ENCODE measurements at places on chromosomes 12 and 14.
A peak's percentile ranks its signal among the peaks of the same experiment; 100 is the strongest.

- no peak for DNase-seq
These were observed 29.7 kb downstream of the SFSWAP start for GRCh38 chr12:131740626-131741025.

- DNase-seq, result no peak
These were observed 197.9 kb downstream of the PCNX1 start for GRCh38 chr14:71105177-71105576.

GRCh38 chr12:5817246-5817645 lies 127.8 kb downstream of the ANO2 start:
- DNase-seq, result no peak

DNA sequence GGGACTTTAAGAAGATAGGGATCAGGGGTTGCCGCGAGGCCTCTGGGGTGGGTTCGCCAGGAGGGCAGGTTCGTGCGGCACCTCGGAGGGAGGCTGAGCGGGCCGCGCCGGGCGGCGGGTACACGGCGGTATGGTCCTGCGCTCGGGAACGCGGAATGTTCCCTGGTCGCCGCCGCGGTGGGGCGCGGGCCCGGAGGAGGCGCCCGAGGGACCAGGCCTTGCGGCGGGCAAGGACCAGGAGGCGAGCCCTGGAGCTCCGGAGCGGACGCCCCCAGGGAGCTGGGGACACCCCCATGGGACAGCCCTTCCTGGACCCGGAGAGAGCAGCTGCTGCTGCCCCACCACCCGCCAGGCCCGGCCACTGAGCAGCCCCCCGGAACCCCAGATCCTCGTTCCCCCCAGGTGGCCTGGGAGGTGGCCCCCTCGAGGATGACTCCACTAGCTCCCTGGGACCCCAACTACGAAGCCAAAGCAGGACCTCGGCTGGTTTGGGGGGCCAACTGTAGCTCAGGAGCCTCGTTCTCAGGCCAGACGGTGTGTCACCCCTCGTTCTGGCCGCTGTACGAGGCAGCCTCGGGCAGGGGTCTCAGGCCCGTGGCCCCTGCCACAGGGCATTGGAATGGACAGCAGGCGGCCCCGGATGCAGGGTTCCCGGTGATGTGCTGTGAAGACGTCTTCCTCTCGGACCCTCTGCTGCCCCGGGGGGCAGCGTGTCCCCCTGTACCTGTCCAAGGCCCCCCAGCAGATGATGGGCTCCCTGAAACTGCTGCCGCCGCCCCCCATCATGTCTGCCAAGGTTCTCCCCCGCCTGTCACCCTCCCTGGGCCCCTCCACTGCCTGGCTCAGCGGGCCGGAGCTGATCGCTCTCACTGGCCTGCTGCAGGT lies 45.6 kb upstream of the SLC8A3 start:
- DNase-seq, result no peak

- DNase-seq, result no peak
These were observed 142.4 kb downstream of the DPF3 start for GRCh38 chr14:72751276-72752033.

GRCh38 chr12:118356809-118357256 lies 15.9 kb downstream of the TAOK3 start:
- peak; percentile 75 for DNase-seq

DNA sequence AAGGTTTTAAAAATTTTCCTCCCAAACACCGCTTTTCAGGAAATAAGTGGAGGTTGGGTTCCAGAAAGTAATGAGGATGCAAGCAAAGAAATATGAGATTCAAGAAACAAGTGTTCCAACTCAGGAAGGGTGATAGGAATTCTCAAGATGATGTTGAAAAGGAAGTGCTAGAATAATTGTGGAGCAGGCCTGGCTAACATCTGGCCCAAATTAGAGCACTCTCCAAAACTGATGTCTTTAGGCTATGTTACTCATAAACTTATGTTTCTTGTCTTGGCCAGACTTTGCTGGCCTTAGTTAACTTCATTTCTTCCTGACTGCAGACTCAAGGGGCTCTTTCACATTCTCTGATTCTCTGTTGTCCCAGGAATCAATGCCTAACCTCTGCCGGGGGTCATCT lies 116.3 kb downstream of the TMTC3 start:
- peak; percentile 66 for DNase-seq
